AML-193 (cell line): ENCODE measurements at places on chromosomes 5 and 9.
A peak's percentile ranks its signal among the peaks of the same experiment; 100 is the strongest.

DNA sequence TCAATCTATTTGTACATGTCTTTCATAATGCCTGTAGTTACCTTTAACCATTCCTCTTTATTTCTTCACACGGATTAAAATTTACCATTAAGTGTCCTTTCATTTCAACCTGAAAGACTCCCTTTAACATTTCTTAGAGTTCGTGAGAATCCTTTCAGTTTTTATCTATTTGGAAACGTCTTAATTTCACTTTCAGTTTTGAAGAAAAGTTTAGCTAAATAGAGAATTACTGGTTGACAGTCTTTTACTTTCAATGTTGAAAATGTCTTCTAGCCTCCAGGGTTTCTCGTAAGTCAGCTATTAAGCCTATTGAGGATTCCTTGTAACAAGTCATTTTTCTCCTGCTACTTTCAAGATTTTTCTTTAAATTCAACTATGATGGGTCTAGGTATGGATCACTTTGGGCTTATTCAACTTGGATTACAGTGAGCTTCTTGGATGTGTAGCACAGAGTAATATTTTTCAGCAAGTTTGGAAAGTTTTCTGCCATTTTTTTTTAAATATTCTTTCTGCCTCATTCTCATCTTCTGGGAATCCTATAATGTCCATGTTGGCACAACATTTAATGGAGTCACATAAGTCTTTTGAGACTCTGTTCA is 48.5 kb downstream of the RFX3 start:
- no peak for DNase-seq

DNA sequence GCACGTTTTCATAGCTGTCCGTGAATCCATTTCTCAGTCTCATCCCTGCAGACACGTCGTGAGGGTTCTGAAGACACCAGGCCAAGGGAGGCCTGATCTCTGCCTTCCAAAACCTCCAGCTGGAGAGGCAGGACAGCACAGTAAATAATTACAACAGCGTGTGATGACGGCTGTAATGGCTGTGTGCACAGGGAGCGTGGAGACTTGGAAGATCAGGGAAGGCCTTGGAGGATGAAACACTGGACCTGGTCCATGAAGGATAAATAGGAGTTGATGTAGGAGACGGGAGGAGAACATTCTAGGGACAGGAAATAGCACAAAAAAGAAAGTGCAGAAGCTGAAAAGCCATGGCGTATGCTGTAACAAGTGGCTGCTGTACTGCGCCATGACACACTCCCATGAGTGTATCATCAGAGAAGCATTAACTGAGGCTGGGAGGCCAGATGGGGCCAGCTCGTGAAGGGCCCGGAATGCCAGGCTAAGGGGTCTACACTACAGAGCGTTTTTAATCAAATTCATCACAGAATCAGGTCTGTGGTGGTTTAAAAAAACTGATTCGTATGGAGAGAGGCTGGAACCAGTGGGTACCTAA is 97.2 kb downstream of the CRB2 start:
- no peak for DNase-seq

- DNase-seq = no peak
Observed at GRCh38 chr9:77161966-77162365, 15.4 kb upstream of the VPS13A start.

GRCh38 chr9:136020206-136020605 is 59.0 kb upstream of the UBAC1 start:
- DNase-seq = no peak

DNA sequence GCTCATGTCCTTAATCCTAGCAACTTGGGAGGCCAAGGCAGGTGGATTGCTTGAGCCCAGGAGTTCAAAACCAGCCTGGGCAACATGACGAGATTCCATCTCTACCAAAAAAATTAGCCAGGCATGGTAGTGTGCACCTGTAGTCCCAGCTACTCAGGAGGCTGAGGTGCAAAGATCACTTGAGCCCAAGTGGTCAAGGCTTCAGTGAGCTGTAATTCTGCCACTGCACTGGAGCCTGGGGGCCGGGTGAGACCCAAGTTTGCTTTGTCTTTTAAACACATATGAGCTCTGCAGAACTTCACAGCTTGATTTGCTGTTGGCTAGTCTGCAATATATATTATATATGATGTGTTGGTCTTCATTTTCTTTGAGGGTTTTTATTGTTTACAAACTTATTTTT is 89.8 kb downstream of the UBE2R2 start:
- DNase-seq = no peak

DNA sequence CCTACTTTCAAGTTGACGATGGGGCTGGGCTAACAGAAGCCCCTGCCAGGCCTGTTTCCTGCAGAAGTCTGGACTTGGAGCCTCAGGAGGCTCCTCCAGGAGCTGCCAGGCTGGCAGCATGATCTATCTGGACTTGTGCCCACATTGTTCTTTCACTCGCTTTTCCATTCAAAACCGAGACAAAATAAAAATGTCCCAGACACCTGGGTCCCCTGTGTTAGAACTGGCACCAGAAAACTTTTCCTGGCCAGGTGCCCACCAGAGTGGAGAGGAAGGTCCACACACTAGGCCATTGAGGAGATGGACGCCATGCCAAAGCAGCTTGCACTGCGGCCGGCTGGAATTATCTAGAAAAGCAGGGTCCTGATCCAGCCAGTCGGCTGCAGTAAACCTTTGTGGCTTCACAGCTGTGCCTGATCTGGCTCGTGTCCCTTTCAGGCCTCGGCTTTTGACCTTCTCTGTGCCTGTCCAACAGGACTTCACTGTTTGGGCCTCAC is 78.2 kb downstream of the GCNT1 start:
- no peak for DNase-seq

DNA sequence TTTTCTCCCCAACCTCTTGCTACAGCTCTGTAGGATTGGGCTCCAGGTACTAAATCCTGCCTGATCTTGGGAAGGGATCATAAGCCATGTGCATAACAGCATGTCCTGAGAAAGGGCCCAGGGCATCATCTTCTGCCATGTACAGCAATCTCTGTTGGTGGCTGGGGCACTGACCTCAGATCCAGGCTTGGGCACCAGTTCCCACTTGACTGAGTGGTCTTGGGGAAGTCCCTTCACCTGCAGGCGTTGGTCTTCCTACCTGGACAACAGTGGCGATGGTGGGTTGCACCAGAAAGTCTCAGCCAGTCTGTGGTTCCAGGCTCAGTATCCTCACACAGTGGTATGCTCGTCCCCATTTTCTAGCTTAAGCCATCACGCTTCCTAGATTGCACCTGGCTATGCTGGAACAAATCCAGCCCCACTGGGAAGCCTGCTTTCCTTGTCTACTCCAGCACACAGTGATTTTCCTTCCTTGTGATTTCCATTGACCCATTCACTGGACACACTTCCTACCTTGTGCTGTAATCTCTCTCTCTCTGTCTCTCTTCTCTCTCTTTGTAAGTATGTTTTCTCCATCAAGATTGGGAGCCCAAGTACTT is 121.7 kb upstream of the PITX1 start:
- DNase-seq = no peak

GRCh38 chr9:132506977-132507669 is 75.3 kb upstream of the BARHL1 start:
- DNase-seq = no peak

GRCh38 chr9:88551546-88552137 is 16.7 kb downstream of the NXNL2 start:
- no peak for DNase-seq

DNA sequence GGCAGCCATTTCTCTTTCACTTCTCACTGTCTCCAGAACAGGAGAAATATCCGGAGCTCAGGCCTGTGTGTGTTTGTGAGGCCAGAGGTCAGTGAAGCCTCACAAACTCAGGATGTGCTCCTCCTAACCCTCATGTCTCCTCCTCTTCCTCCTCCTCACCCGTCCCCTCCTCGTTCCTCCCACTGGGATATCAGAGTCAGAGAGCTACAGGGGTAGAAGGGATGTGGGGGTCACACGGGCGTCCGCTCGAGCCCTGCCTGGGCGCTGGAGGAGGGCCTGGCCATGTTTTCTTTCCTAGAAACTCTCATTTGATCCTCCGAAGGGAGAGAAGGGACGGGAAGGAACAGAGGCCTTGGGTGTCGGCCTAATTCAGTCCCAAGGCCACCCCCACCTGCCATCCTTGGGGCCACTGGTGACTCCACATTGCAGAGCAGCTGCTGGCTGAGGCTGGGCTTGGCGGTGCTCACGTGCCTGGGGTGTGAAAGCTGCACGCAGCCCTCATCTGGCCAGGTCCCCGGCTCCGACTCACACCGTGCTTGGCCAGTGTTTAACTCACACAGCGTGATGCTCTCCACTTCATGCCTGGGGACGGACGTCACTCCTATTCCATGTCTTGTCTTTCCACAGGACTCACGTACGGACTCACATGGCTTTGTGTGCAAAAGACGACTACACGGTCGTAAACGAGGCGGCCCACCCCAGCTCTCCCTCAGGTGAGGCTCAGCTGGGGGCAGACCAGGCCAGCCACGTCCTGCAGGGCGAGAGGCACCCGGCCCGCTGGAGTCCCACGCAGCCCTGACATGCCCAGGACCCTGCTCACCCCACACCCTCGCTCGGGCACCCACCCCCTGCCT is 22.6 kb upstream of the SLC6A19 start:
- DNase-seq = no peak

DNA sequence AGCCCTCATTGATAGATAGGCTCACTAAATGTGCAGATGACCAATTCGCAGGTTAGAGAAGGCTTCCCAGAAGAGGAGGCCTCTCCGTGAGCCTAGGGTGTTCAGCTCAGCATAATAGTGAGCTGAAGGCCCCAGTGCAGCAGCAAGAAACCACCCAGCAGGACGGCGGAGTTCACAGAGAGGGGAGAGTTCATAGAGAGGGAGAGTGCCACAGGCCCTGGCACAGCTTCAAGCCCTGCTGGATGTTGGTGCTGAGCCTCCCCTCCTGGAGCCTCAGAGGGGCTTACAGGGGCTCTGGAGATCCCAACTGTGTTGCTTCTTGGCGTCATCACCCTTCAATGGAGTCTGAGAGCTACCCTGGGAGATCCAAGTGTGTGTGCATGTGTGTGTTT is 2.1 kb downstream of the SLC22A5 start:
- DNase-seq = no peak

DNA sequence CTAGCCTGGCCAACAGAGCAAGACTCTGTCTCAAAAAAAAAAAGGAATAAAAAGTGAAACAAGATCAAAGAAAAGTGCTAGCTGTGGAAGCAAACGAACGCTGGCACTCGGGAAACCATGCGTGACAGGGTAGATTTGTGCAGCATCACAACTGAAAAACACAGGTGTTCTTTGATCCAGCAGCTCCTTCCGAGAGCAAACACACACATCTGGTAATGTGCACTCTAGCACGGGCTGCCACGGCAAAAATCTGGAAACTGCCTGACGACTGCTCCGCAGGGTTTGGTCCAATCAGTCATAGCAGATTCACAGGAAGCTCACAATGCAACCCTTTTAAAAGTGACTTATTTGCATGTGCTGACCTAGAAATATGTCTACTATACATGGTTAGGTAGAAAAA is 80.0 kb downstream of the SYK start:
- no peak for DNase-seq

DNA sequence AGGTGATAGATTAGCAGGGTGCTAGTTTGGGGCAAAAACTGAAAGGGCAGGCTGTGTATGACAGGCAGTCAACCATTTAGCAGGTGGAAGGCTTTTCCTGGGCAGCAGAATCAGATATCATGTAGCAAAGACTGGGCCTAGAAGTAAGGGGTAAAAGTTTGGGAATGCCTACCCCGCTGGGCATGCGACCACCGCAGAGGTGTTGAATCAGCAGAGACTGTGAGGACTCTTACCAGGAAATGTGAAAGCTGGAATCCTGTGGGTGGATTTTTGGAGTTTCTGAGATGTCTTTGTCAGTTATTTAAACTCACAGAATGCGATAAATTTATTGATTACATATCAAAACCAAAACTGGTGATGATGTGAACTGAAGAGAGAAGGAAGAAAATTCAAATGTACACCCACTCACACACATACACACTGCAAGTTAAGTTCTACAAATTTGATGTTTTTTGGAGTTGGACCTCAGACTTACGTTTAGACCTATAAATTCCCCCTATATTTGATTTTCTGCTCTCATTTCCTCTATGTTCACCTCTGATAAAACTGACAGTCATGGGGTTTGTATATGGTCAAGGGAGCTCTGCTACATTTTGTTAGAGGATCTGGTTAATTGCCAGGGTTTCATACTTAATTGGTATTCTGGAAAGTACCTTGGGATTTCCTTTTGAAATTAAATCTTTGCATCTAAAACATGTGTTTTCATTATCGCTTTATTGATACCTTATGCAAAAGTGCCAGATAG is 333.6 kb downstream of the CSNK1G3 start:
- DNase-seq = no peak

DNA sequence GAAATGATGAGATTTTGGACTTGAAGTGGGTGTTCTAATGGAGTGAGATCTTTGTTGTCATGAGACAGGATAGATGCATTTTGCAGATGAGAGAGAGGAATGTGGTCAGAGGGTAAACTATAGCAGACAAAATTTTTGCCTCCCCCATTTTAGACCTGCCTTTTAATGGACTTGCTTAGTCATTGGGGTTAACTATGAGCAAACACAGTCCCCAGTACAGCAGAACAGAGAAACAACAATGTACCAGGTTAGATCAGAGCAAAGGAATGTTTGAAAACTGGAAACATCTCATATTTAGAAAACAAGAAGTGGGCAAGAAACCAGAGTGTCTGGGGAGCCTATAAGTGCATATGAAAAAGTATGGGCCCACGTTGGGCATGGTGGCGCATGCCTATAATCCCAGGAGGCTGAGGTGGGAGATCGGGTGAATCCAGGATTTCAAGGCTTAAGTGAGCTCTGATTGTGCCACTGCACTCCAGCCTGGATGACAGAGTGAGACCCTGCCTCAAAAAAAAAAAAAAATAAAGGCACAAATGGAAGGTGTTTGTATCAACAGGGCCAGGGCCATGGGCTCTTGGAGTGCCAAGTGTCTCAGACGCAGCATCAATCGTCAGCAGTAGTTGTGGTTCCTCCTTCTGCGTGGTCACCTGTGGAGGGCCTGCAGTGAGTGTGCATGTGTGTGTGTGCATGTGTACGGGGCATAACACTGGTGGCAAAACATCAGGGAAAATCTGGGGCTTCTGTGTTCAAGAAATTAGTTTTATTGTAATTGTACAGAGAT is 214.4 kb upstream of the S1PR3 start:
- DNase-seq = no peak

GRCh38 chr9:126561582-126561981 is 52.1 kb upstream of the LMX1B start:
- DNase-seq = peak; percentile 81

- DNase-seq = no peak
Observed at GRCh38 chr5:65776441-65777141, 54.6 kb downstream of the NLN start.
